Naive thymus-derived CD8-positive, alpha-beta T cell (primary cell): ENCODE measurements at places on chromosomes 1 and 21. TPM values are rescaled to one million over a fixed set of nuclear protein-coding genes. Genes with fewer than 3 reads are reported as not detected.
A peak's percentile ranks its signal among the peaks of the same experiment; 100 is the strongest.

The SYCP1 gene
- not detected for total RNA-seq

The PEAR1 gene
- 0.11 TPM for total RNA-seq

The SPRR4 gene
- not detected for total RNA-seq

DNA sequence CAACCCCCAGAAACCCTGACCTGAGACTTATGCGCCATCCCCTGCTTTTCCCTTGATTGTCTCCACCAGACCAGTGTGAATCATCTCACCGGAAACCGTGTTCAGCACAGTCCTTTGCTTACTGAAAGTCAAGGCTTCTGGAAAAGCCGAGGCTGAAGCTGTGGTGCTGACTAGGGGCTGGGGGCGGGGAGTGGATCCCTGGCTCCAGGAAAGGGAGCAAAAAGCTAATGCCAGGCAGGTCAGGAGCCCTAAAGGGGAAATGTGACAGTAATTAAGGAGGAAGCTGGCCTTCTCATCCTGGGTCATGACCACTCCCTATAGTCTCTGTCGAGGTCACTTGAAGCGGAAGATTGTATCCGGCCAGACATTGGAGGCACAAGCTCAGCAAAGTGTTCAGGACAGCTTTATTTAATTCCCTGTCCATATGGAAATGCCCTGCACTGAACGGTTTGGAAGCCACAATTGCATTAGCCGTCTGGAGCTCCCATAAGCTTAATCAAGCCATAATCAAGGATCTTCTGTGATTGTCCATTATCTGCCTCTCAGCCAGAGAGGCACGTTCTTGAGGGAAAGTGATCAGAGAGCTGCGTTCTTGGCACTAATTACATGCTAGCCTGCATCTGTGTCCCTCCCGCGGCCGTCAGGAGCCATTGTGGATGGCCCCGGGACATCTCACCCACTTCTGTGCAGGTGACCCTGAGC, 403.6 kb downstream of the RRAGC start:
- peaks cover 2% of the 10 kb centered on the region for H3K4me1 ChIP-seq
- H3K27ac ChIP-seq: no peak overlapping the region
- H3K27me3 ChIP-seq: peaks cover 37% of the 10 kb centered on the region
- no peak for DNase-seq
- H3K4me3 ChIP-seq: no peak overlapping the region

GRCh38 chr1:179082999-179083335, 1.1 kb downstream of the TOR3A start:
- DNase-seq: no peak
- H3K27me3 ChIP-seq: no peaks in the 10 kb centered on the region
- peak overlapping the region; percentile 96 for H3K4me3 ChIP-seq
- H3K36me3 ChIP-seq: no peaks in the 10 kb centered on the region

DNA sequence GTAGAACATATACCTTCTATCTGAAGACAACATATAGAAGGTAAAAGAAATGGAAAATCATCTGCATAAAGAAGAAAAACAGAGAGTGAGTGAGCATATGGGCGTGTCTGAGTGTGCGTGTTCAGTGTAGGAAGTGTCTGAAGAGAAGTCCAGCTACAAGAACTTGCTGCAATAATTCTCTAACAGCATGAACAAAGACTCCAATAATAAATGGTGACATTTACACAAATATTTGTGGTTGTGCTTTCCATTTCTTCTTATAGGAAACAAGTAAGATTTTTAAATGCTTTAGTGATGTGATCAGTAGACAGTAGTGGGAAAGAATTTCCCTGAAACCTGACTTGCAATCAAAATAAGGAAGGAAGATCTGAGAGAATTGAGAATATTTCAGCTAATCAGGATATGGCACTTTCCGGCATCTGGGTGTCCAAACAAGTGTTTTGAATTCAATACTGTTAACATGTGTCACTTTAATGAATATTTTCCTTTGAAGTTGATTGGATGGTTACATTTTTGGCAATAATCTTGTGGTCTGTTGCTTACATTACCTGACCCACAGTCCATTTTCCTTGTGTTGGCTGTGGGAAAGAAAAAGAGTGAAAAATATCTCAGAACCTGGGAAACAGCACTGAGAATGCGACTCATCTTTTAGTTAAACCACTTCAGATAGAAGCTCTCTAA, 154.0 kb downstream of the TGFB2 start:
- DNase-seq: no peak
- H3K36me3 ChIP-seq: no peaks in the 10 kb centered on the region
- H3K27me3 ChIP-seq: peaks cover 3% of the 10 kb centered on the region
- no peak overlapping the region for H3K4me3 ChIP-seq

- H3K36me3 ChIP-seq: no peaks in the 10 kb centered on the region
- H3K27me3 ChIP-seq: no peaks in the 10 kb centered on the region
- peak overlapping the region; percentile 59 for H3K4me3 ChIP-seq
Observed at GRCh38 chr1:89754518-89754917, 66.3 kb upstream of the LRRC8D start.

DNA sequence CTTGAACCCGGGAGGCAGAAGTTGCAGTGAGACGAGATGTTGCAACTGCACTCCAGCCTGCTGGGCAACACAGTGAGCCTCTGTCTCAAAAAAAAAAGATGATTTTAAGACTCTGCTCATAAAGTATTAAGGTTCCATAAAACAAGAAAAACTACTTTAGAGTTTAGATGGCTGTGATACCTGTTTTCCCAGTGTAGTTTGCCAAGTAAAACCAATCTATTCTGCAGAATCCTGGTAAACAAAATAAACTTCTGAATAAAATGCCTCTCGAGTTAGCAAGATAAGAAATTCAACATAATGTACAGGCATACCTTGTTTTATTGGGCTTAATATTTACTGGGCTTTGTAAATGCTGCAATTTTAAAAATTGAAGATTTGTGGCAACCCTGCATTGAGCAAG, 30.8 kb downstream of the LTN1 start:
- peaks cover 88% of the 10 kb centered on the region for H3K36me3 ChIP-seq
- no peaks in the 10 kb centered on the region for H3K4me1 ChIP-seq
- H3K27ac ChIP-seq: no peak overlapping the region
- DNase-seq: no peak
- H3K4me3 ChIP-seq: no peak overlapping the region
- no peaks in the 10 kb centered on the region for H3K27me3 ChIP-seq

DNA sequence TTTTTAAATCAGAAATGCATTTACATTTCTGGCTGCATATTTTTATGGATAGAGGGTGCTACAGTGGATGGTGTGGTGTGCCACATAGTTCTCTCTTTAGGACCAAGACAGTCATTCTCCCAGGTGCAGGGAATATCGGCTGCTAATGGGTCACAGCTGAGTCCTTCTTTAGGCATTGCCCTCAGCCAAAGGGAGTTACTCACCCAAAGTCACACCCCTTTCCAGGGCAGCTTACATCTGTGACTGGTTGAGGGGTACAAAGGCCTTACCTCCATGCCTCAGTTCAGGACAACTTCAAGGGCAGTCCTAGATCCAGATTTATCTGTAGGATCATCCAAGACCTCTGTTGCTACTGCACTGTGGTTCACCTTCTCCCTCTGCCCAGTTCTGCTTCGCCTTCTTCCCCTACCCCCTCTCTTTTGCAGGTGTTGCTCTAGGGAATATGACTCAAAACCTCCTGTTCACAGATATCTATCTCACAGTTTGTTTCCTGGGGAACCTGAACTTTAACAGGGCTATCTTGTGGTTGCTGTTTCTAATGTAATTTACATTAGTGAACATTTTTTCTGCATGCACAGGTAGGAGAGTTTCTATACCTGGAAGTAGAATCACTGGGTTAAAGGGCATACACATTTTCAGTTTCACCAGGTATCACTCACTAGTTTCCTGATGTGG, 413.9 kb downstream of the RPS6KC1 start:
- no peaks in the 10 kb centered on the region for H3K36me3 ChIP-seq
- no peak overlapping the region for H3K27ac ChIP-seq
- no peak overlapping the region for H3K4me3 ChIP-seq
- H3K27me3 ChIP-seq: peaks cover 4% of the 10 kb centered on the region

DNA sequence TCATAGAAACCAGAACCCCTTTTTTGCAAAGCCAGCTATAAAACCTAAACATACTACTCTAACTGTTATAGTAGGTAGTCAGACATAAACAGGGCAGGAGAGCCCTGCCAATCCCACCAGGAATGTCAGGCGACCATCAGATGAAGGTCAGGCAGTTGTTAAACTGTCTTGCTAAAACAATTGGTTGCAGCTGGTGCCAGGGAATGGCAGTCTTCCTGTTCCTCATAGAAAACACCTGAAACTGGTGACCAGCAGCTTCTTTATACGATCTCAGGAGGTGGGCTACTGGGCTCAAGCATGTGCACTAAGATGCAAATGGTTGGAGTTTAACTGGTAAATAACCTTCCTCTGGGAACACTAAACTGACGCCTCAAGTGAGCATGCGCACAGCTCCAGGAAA, 224.1 kb downstream of the COL11A1 start:
- DNase-seq: no peak
- no peak overlapping the region for H3K4me3 ChIP-seq
- H3K27me3 ChIP-seq: no peaks in the 10 kb centered on the region
- no peaks in the 10 kb centered on the region for H3K4me1 ChIP-seq
- H3K27ac ChIP-seq: no peak overlapping the region

GRCh38 chr1:153403421-153404085, 12.7 kb upstream of the S100A8 start:
- peaks cover 19% of the 10 kb centered on the region for H3K4me1 ChIP-seq
- no peak overlapping the region for H3K27ac ChIP-seq
- peaks cover 3% of the 10 kb centered on the region for H3K36me3 ChIP-seq
- DNase-seq: no peak

- H3K36me3 ChIP-seq: no peaks in the 10 kb centered on the region
- H3K27me3 ChIP-seq: peaks cover 26% of the 10 kb centered on the region
- H3K4me1 ChIP-seq: peaks cover 9% of the 10 kb centered on the region
- H3K27ac ChIP-seq: no peak overlapping the region
- DNase-seq: no peak
Observed at GRCh38 chr1:152170287-152170905, 11.4 kb upstream of the RPTN start.

DNA sequence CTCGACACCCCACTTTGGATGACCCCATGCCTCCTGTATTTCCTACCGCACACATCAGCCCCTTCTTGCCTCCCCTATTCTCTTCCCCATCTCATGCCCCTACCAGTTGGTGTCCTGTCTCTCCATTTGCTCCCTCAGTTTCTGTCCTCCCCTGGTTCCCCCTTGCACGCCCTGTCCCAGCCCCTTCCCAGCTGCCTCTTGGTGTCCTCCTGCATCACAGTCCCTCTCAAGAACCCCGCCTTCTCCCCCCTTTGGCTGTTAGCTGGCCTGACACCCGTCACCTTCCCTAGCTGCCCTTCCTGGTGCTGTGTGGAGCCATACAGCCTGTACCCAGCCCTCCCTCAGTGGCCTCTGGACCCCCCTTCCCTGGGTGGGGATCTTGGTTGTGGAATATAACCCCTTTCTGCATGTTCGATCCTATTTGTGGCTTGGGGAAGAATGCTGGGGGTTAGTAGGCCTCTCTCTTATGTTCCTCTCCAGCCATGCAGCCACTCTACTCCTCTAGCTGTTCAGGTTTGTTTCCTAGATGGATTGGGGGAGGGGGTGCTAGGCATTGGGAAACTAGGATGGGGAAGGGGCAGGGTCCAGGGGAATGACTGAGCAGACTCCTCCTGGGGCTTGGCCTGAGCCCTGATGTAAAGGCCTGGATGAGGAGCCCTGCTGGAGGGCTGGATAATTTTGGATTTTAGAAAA, 41.4 kb upstream of the NFASC start:
- H3K4me3 ChIP-seq: peak overlapping the region; percentile 65
- peaks cover 59% of the 10 kb centered on the region for H3K27me3 ChIP-seq
- peaks cover 8% of the 10 kb centered on the region for H3K4me1 ChIP-seq
- DNase-seq: no peak

DNA sequence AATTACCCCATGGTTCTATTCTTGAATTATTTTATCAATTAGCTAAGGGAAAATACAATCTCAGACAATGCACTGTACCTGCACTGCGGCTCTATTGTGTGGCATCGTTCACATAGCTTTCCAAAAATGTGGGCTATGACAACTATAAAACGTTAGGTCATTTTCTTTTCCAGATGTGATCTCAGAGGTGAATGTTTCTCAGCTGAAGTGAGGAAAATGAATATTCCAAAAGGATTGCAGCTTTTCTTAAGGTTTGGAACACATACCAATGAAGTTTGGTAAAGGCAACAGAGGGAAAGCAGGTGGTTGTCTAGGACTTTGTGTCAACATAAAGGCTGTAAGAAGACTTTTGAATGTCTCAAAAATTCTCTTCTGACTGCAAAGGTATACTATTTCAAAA, 105.5 kb downstream of the NRIP1 start:
- DNase-seq: no peak
- no peak overlapping the region for H3K4me3 ChIP-seq
- H3K27ac ChIP-seq: no peak overlapping the region
- H3K27me3 ChIP-seq: no peaks in the 10 kb centered on the region
- H3K4me1 ChIP-seq: no peaks in the 10 kb centered on the region

DNA sequence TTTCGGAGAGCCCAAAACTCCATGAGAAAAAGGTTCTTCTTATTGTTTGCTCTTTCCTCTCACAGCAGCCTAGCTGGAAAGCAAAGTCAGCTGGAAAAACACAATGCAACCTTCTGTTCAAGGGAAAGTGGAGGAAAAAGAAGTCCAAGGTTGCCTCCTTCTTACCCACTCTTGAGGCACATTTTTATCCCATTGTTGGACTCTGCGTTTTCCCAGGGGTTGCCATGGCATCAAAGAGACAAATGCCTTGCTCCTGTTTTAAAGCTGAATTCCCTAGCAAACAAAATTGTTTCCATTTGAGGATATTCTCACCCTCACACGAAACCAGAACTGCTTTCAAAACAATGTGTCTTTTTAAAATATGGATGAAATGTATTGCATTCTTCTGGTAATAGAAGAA, 45.1 kb upstream of the PALMD start:
- peaks cover 12% of the 10 kb centered on the region for H3K27me3 ChIP-seq
- no peak overlapping the region for H3K4me3 ChIP-seq
- no peak overlapping the region for H3K27ac ChIP-seq
- no peaks in the 10 kb centered on the region for H3K4me1 ChIP-seq
- DNase-seq: no peak

DNA sequence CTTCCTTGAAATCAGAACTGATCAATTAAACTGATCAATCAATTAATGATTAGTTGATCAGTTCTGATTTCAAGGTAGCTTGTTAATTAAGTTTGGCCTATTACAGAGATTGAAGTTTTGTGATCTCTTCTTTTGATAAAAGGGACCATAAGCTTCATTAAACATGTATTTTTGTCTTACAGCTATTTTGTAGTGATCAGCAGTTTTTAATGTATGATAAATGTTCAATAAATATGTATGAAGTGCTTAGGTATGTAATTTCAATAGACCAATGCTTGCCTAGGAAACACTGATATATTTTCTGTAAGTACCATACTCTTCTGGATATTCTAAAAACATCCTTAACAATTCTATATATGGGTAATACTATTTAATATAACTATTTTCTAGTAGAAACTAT, 569.6 kb downstream of the BRINP3 start:
- H3K27me3 ChIP-seq: no peaks in the 10 kb centered on the region
- no peaks in the 10 kb centered on the region for H3K4me1 ChIP-seq
- no peak overlapping the region for H3K27ac ChIP-seq
- no peaks in the 10 kb centered on the region for H3K36me3 ChIP-seq
- DNase-seq: no peak

GRCh38 chr1:22325531-22326371, 125.9 kb upstream of the ZBTB40 start:
- no peak for DNase-seq
- peaks cover 8% of the 10 kb centered on the region for H3K27me3 ChIP-seq
- no peak overlapping the region for H3K4me3 ChIP-seq
- H3K36me3 ChIP-seq: no peaks in the 10 kb centered on the region
- H3K27ac ChIP-seq: no peak overlapping the region
